Esophagus squamous epithelium (tissue), 5 donors: ENCODE measurements at places on chromosomes 6 and 20. TPM values are rescaled to one million over a fixed set of nuclear protein-coding genes. Genes with fewer than 3 reads are reported as not detected.

GRCh38 chr6:70753870-70754380 lies 86.2 kb downstream of the SMAP1 start:
- no peak for DNase-seq

DNA sequence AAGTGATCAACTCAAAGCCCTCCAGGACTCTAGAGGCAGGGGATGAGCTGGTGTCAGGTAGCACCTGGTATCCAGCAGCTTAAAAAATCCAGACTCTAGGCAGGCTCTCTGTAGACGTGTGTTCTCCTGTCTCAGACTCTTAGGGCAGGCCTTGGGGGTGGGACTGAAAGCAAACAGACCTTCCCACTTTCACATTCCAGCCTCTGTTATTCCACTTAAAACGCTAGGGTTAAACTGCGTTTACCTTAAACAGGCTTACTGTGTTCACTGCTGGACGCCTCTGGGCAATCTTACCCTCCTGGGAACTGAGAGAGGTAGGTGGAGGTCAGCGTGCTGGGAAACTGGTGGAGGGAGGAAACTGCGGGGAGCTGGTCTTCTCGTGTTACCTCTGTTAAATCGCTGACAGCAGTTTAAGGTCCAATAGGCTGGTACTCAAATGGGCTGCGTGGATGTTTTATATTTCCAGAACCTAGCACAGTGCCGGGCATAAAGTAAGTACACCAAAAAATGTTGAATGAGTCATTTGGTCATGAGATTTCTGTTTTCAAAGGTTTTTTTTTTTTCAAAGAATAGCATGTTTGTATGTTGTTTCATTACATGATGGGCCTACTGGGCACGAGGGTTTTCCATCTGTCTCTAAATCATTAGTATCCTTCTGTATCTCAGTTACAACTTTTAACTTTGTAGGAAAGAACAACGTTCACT lies at the start of gene GCNT2:
Gene GCNT2 (plus strand): TSS at position 248 of the 705 bp plus-strand sequence. CDS start 7,561 bp downstream, outside the sequence.
- no peak for DNase-seq

DNA sequence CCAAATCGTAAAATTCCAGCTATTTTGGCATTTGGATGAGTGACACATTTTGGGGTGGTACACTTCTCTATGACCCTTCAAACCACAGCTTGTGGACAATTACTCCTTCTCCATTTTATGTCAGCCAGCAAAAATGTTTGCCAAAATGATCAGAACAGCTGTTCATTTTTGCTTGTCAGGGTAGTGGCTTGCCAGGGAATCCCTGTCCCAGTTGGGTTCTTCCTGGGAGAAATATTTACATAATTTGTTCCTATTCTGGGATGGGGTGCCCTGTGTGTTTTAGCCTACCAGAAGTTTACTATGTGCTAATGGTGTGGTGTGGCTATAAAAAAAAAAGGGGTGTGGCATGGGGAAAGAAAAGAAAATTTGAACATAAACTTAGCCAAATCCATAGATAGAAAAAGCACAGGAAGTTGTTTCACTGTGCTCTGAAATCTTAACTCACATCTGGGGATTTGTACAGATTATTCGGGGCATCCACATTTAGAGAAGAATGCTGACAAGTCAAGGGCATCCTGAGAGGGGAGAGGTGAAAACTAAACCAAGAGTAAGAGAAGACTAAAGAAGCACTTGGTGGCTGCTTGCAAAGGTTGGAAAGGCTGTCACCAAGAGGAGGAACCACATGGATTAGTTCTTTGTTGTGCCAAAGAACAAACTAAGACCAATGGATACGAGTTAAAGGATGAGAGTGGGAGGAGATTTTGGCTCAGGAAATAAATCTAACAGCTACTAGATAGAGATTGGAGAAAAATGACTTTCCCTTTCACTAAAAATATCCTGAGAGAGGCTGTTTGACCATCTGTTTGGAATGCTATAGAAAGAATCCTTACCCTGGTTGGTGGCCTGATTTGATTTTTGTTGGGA lies 55.2 kb upstream of the RBM24 start:
- no peak for DNase-seq

- DNase-seq = no peak
Observed at GRCh38 chr6:168655462-168656152, 214.6 kb downstream of the SMOC2 start.

- no peak for DNase-seq
Observed at GRCh38 chr6:88629838-88630494, 333.5 kb downstream of the RNGTT start.

The MEP1A gene
- total RNA-seq = not detected

DNA sequence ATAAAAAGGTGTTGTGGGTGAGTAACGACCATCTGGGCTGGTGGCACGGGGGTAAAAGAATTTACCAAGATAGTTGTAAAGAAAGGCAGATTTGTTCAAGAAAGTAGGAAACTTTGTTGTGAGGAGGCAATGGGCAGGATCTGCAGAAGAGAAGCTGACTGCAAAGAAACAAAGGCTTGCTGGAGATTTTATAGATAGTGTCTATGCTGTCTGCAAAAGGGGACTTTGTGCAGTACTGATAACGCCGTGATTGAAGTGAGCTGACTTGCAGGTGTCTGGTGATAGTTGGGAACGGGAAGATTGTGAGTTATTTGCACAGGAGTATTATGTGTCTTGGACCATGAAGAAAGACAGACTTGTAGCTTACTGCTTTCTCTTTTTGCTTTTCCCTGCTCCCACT lies 36.8 kb upstream of the GSTA3 start:
- DNase-seq = no peak

- no peak for DNase-seq
Observed at GRCh38 chr6:107867302-107867615, 43.1 kb upstream of the SCML4 start.

DNA sequence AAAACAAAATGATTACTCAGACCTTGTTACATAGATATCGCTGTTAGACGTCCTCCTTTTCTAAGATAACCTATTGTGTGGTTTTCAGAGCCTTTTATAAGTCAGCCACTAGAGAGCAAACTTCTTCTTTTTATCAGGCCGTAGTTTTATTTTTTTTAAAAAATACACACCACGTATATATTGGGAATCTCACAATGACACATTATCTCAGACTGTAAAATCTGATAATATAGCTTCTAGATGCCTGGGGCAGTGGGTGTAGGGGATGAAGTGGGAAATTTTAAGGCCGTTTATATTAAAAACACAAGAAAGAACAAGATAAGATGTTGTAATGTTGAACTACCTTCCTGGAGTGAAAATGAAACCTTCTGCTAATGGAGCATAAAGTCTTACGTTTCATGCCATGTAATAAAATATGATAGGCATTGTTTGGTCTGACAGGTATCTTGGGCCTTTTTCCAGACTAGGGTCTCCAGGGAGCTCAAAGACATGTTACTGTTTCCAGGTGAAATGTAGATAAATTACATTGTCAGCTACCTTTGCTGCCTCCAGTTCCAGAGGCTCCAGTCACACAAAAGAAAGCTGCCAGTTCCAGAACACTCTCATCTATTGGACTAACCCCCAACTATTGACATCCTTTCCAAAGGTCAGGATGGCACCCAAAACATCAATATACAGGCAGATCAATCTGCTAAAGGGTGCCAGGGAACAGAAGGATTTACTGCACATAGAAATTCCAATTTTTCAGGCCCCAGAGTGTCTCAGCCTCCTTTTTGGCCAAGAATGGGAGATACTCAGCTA lies 130.2 kb upstream of the AKIRIN2 start:
- no peak for DNase-seq

GRCh38 chr6:161463071-161463470 lies 189.2 kb upstream of the AGPAT4 start:
- DNase-seq = no peak

The TOX2 gene
- 22.9 TPM for total RNA-seq

DNA sequence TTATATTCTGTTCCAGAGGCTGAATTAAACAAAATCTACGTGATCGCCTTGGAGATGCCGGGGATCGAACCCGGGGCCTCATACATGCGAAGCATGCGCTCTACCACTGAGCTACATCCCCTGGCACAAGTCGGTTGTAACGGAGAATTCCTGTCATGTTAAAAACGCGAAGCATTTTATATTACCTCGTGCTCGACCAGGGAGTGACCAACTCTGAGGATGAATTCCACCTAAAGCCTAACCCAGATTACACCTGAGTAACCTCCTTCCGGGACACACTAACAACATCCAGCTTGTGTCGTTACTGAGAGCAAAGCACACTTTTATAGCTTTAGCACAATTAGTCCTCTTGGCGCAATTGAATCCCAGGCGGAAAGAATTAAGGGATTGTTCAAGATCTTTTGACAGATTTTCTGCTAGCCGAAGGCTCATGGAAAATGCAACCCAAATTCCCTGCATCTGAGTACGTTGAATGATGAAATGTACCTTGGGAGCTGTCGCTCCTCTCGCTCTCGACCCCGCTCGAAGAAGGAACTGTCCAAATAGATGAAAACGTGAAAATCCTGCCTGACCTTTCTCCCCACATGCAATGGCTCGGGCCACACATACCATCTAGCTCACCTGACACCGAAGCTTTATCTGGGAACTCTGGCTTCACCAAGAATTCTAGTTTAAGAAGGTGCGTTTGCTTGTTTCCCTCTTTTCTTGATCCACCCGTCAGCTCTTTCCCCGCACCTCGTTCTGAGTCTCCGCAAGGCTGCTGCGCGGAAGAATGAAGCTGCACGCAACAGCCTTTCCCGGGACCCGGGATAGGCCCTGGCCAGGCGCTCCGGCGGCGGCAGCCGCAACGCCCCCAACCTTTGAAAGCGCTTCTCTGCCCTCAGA lies 148.3 kb downstream of the GPX5 start:
- DNase-seq = no peak

DNA sequence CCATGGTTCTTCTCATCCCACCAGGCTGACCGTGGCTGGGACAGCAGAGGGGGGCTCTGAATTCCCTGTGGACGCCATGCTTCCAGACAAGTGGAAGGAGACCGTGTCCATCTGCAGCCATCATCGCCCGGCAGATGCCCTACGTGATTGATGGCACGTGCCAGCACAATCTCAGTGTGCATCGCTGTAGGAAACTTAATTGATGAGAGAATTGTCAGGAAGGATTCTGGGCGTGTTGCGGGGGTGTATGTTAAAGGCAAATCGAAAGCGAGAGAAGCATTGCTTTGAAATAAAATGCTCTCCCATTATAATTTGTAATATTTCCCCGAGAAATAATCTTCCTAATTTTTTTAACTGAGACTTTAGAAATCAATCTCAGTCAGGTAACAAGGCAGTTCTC lies 185.5 kb upstream of the CDH4 start:
- DNase-seq = no peak

- DNase-seq = no peak
Observed at GRCh38 chr6:71236926-71237434, 51.6 kb upstream of the OGFRL1 start.

- no peak for DNase-seq
Observed at GRCh38 chr6:44161997-44162338, 3.3 kb downstream of the CAPN11 start.

The STMND1 gene
- total RNA-seq = not detected

The TGM3 gene
- total RNA-seq = 1,326 TPM

GRCh38 chr20:25251019-25251418 lies 3.1 kb downstream of the PYGB start:
- DNase-seq = no peak

The RIMS4 gene
- 0.32 TPM for total RNA-seq

GRCh38 chr20:59806578-59806975 lies 126.9 kb downstream of the SYCP2 start:
- no peak for DNase-seq

DNA sequence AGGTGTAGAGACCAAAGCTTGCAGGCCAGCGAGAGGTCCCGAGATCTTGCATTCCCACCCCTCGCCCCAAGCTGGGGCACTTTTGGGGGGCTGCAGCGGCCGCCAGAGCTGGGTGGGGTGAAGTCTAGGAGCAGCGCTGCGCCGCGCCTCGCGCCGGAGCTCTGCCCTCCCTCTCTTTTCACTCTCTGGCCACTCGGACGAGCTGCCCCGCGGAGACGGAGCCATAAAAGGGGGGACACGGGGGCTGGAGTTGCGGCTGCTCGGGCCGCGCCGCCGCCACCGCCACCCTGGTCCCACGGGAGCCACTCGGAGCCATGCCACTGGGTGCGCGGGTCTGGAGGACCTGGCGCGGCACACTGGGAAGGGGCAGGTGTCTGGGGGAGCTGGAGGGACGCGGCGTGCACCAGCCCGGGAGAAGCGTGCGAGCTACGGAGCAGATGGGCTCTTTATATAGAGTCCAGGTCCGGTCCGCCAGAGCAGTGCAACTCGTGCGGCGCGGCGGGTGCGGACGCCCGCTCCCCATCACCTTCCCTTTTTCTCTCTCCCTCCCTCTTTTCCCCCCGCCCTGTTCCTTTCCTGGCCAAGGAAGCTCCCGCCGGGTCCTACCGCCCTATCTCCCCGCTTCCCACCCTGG lies 687 bp upstream of the HTR1B start:
- DNase-seq = no peak
